Activated naive CD4-positive, alpha-beta T cell treated with anti-CD3 and anti-CD28 coated beads, Interleukin-2, amount 50 U/mL, for 16 hours (primary cell): ENCODE measurements at places on chromosomes 5 and 9.

- no peak for DNase-seq
Measured at GRCh38 chr5:90301248-90301647, 108.3 kb downstream of the CETN3 start.

- no peak for DNase-seq
Measured at GRCh38 chr9:71647094-71647591, 121.2 kb downstream of the CEMIP2 start.

DNA sequence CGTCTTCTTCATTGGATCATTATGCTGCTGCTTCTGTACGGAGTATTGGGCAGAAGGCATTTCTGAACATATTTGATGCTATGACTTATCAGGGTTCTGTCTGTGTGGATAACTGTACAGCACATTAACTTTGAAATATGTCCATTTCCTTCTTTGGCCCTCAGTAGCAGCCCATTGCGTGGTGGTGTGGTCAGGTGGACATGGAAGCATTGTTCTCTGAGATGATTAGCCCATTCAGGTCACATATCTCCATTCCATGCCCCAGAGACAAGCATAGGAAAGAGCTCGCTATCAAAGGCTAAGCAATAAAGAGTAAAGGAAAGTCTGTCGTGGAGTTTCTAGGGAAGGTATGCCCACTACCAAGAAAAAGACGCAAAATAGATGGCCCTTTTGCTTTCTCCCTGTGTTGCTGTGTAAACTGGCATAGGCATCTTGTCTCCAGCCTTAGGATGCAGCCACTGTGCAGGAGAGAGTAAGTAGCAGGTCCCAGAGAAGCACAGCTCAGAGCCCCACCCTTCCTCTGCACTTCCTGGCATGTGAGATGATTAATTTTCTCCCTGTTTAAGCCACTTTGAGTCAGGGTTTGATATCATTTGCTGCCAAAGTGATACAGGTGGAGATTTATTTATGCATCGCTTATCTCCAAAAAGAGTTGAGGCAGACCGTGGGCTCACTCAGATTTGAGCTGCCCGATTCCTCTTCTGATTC lies 221.9 kb downstream of the PDZD2 start:
- DNase-seq, result no peak

DNA sequence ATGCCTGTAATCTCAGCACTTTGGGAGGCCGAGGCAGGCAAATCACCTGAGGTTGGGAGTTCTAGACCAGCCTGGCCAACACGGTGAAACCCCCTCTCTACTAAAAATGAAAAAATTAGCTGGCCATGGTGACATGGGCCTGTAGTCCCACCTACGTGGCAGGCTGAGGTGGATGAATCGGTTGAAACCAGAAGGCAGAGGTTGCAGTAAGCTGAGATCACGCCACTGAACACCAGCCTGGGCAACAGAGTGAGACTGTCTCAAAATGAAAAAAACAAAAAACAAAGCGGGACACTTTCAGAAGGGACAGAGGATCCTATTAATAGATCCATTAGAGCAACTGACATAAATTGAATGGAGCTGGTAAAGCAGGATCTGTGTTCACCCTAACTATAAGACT lies 89.6 kb upstream of the SGCD start:
- DNase-seq, result no peak

- DNase-seq, result no peak
Measured at GRCh38 chr9:20506099-20506900, 116.0 kb downstream of the MLLT3 start.

GRCh38 chr5:89690331-89690730 lies 719.2 kb downstream of the CETN3 start:
- DNase-seq, result no peak

DNA sequence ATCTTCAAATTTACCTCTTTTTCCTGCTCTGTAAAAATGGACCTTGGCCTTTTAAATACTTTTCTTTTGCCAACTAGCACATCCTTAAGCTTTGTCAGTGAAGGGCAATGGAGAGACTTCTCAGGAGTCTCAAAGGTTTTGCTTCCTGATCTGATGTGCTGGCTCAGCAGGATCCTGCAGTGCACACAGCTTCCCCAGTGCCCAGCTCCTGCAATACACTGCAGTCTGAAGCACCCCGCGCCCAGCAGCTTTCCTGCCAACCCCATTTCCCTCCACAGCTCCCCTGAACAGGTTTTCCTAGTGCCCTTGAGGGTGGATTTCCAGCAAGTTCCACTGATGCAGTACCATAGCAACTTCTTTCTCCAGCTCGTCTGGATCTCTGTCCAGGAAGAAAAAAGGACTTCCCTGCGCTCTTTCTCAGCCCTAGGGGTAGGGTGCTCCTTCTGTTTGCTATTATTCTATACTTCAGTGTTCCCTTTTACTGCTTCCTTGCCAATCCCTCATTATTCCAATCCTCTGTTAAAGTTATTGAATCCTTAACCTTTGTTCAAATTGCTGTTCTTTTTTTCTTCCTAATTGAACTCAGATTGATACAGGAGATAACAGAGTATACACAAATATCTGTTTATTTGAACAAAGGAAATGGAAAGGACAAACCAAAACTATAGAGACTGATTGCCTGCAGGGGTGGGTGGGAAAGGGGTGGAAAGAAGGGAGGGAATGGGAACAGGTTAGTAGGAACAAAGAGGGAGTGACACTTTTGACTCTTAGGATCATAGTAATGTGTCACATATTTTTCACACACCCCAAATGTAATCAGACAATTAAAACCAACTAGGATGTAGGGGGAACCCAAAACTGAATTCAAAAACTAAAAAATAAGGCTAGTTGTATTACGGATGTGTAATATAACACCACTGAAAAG lies 8.5 kb downstream of the SNAPC3 start:
- DNase-seq, result no peak

- DNase-seq, result no peak
Measured at GRCh38 chr5:148702019-148702596, 47.8 kb upstream of the HTR4 start.
